D341Med (cell line): ENCODE measurements at places on chromosomes 12 and 14.

DNA sequence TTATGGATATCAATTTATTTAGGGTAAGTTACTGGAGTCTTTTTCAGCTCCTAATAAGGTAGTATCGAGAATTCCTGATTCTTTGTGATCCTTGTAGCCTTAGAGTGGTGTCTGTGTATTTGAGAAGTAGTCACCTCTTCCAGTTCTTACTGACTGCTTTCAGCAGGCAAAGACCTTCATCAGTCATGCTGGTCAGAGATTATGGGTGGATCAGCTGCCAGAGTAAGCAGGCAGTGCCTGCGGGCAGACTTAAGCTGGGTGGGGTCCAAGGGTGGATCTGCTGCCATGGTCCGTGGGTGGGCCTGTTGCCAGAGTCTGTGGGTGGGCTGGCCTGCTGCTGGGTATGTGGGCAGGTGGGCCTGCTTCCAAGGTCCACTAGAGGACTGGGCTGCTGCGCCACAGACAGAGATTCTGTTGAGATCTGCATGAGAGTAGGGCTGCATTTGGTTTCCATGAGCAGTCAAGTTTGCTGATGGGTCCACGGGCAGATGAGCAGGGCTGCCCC lies 188.7 kb downstream of the ANO2 start:
- no peak for DNase-seq

DNA sequence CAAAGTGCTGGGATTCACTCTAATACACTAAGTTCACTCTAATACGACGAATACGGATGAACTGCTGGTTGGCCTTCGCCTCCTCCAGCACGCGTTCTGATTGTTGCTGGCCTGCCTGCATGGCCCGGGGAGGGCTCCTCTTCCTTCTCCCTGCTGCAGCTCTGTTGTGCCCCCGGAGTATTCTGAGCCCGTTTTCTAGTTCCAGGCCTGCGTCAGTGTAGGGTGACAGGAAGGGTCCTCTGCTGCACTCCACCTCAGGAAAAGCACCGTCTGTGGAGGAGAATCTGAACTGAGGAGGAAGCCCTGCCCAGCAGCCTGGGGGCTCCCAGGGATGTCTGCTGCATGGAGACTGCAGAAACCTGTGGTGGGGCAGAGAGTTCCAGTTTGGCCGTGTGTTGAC lies 44.4 kb downstream of the DDX51 start:
- no peak for DNase-seq

- DNase-seq, result peak; percentile 80
Observed at GRCh38 chr14:49893309-49894213, 679 bp downstream of the ARF6 start.

DNA sequence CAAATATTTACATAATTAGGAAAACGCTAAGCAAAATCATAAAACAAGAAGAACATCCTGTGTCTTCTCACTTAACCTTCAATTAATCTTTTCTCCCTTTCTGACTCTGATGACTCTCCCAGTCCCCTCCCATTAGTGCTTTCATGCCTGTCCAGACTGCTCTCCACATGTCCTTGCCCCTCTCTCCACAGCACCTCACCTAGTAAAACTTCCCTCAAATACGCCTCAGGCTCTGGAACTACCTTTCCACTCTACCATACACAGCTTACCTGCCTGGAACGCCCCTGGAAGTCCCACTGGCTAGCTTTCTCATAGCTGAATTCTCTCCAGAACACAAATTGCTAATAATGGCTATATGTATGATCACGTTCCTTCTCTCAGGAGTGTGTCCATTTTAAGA lies 44.7 kb downstream of the SLC5A8 start:
- DNase-seq, result no peak

DNA sequence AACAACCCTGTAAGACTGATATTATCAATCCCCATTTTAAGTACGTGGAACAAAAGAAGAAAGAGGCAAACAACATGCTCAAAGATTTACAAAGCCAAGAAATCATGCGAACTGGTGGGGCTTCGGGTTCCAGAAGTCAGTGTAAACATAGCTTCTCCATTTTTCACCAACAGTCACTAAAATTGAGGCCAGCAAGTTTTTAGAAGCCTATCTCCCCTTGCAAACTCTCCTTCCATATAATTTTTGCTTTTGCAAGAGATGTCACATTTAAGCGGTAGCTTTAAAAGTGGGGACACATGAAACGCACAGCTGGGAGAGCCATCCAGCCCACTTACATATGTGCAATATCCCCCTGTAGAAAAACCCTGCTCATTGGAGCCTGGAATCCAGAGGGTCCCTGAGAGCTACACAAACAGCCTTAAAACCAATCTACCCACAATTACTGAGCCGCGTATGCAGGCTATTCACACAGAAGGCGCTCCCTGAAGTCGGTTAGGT lies 797 bp downstream of the SLC11A2 start:
- DNase-seq, result no peak

DNA sequence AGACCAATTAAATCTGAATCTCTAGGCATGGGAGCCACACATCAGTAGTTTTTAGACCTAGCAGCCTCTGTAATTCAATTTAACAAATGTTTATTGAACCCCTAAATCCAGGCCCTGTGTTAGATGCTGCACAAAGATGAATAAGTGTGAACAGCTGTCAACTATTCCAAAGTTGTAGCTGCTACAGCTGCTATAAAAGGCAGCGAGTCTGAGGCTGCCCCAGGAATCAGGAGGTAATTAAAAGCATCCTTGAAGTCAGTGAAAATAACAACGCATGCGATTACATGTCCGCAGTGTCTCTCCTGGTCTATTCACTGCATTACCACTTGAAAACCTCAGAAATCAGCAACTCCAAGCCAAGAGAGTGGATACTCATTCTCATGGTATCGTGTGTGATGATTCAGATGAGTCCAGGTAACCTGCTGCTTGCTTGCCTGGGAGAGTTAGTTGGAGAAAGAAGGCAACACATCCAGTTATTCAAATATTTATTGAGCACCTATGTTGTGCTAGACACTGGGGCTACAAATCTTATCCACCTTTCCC lies 34.9 kb upstream of the DDHD1 start:
- no peak for DNase-seq
